ENCODE measurements at places on chromosomes 3 and 15.

DNA sequence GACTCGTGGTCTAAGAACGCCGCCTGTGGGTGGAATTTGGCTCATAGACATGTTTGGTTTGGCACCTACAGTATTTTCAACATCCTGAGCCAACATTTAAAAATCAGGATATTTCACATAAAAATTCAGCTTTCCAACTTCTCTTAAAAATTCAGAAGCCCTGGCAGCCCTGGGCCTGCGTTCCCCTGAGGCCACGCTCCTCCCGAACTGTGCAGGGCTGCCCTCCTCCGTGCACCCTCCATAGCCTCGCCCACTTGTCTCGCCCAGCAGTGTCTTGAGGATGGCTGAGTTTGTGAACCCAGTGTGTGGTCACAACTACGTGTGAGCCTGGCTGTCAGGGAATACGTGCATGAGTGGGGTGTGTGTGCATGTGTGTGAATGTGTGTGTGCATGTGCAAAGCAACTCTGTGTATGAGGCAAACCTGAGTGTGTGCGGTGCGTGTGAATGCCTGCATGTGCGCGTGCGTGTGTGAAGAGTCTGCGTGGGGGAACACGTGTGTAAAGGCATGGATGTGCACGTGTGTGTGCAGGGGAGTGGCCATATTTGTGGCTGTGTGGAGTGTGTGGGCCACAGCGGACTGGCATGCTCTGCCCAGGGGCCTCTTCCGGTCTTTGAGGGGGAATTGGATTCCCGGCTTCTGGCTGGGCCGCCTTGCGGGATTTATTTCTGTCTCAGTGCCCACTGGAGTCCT, 30.9 kb downstream of the PTH1R start:
- no peak for DNase-seq

DNA sequence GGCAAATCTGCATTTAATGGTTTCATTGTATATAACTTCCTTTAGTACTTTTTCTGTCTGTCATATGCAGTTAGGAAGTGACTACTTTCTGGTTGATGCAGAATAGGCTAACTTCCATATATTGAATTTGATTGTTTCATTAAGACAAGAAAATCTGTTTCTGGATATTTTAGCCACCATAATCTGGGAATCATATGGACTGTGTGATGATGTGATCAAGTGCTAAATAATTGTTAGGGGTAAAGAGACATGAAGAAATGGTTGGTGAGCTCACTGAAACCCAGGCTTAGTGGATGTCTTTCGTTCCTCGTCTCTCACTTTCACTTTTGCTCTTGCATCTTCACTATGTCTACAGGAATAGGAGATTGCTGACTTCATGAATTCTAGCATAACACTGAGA, 3.5 kb upstream of the MNS1 start:
- DNase-seq, result no peak

GRCh38 chr3:127000119-127000518, 17.2 kb downstream of the PLXNA1 start:
- DNase-seq, result no peak

DNA sequence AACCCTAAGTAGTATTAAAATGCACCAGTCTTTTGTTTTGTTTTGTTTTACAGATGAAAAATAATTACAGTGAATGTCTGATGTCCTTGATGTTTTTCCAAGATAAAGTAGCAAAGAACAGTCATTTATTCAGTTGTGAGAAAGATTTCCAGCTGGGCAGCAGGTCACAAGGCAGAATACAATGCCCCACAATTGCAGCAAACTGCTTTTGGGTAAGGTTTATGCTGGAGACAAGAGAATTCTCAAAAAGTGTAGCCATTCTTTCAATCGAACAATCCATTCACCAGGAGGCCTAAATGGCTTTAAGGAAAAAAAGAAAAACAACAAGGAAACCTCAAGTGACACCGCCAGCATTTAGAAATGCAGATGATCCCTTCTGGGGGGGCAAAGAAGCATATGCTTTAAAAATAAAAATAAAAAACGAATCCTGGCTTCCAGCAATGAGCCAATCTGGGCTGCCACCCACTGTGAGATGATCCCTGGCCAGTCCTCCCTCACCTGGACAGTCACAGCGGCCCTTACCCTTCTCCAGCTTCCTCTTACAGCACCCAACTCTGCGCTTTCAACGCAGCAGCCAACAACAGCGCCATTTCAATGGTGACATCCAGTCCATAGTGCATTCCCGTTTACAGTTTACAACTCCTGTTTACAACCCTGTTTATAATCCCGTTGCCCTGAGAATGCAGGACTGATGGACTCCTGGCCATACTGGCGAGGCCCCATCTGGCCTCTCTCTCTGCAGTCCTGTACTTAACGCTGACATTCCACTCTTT, 25.7 kb upstream of the WNT5A start:
- DNase-seq, result no peak

GRCh38 chr3:155629556-155629955, 115.3 kb downstream of the PLCH1 start:
- DNase-seq, result no peak

DNA sequence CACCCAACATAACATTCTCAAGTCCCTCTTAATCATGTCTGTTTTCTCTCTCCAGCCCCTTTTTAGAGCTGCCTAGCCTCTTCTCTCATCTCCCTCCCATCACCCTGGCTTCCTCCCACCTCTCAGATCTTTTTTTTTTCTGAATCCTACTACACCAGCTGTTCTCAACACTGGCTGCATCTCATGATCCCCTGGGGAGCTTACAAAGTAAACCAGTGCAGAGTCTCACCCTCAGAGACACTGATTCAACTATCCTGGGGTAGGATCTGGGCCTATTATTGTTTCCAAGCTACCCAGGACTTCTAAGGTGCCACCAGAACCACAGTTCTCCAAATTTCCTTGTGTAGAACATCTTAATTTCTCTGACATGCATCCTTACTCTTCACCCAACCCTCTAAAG, 50.3 kb upstream of the ACAN start:
- DNase-seq, result no peak

DNA sequence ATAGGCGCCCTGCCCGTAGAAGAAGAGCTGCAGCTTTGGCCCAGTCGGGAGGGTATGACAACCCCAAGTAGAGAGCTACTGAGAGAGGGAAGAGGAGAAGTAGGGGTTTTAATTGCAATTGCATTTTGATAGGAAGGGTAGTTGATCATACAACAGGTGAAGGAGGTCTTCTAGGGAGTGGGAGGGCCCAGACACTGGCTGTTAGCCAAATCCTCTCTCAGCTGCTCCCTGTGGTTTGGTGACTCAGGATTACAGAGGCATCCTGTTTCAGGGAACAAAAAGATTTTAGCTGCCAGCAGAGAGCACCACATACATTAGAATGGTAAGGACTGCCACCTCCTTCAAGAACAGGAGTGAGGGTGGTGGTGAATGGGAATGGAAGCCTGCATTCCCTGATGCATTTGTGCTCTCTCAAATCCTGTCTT, 408.9 kb upstream of the THBS1 start:
- peak; percentile 94 for DNase-seq

- DNase-seq, result peak; percentile 75
These were observed 259.2 kb upstream of the CCDC54 start for GRCh38 chr3:107117922-107118536.

GRCh38 chr3:27485866-27486265, 1.7 kb upstream of the SLC4A7 start:
- DNase-seq, result no peak

DNA sequence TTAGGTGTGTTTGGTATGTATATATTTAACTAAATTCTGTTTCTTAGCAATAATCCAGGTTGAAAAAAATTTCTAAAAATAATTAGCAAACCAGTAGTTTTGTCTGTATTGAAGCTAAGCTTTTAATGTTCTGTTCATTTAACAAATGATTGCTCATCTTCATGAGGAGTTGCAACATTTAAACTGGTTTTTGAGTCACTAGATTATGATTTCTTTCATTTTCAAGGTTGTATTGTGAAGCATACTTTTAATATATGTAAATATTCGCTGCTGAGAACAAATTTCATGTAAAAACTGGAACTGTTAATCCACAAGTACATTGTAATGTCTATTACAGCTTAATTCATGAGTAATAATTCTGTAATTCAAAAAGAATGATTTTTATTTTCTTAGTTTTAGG, 192.7 kb downstream of the MBNL1 start:
- DNase-seq, result no peak

GRCh38 chr3:11635680-11636393, 7.9 kb downstream of the VGLL4 start:
- DNase-seq, result no peak

- no peak for DNase-seq
These were observed 19.0 kb downstream of the THBS1 start for GRCh38 chr15:39599871-39600270.

DNA sequence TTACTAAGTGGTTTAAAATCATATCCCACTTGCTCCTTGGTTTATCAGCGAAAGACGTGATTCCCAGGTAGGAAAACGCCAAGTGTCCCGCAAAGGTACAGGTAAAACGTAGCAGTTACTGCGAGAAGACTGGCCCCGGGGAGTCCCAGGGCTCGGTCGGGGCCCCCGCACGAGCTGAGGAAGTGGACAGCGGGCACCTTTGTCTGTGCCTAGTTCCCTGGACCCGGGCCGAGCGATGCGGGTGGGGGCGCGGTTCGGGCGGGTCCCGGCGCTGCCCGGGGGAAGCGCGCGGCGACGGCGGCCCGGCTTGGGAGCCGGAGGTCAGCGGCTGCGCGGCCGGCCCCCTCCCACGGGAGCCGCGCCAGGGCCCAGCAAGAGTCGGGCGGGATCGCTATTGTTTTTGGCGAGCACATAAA, 864 bp upstream of the NEO1 start:
- no peak for DNase-seq

GRCh38 chr3:30142946-30143345, 463.5 kb upstream of the TGFBR2 start:
- no peak for DNase-seq

DNA sequence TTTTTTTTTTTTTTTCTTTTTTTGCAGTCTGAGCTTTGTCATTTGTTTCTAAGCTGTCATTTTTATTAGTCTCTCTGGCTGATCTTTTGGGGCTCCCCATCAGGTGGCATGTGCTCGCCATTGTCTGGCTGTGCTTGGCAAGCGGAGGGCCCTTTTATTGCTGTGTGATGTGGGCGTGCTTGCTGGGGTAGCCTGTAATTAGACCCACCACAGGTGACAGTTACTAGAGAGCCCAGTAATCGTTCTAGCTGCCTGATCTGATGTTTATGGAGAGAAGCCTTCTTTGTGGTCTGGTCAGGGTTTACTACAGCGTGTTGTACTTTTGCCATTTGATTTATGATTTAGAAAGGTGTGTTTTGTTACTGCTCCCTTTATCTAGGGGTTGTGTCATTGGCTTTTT, 179.9 kb downstream of the MCTP2 start:
- DNase-seq, result no peak

DNA sequence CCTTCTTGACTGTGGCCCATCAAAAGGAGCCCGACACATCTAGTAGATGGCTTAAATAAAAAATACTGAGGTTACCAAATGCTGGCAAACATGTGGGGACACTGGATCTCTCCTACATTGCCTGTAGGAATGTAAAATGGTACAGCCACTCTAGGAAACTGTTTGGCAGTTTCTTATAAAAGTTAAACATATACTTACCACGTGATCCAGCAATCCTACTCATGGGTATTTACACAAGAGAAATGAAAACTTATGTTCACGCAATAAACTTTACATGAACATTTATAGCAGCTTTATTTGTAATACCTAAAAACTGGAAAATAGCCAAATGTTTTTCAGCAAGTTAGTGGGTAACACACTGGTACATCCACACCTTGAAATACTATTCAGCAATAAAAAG, 9.1 kb downstream of the ZBTB38 start:
- DNase-seq, result no peak

- no peak for DNase-seq
These were observed 204.9 kb downstream of the STAG1 start for GRCh38 chr3:136547293-136547692.

GRCh38 chr3:71063773-71064290, 519.7 kb downstream of the FOXP1 start:
- DNase-seq, result peak; percentile 67

DNA sequence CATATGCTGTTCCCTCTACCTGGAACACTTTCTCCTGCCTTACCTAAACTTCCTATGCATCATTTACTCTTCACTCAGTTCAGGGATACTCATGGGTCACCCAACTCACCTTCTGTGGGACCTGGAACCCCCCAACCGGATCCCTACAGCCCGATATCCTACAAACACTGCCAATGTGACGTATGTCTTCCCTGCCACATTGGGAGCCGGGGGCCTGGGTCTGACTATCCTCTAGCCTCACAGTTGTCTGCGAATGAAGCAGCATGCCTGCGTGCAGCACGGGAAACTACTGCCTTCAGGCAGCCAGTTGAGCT, 405 bp downstream of the NPRL2 start:
- no peak for DNase-seq

DNA sequence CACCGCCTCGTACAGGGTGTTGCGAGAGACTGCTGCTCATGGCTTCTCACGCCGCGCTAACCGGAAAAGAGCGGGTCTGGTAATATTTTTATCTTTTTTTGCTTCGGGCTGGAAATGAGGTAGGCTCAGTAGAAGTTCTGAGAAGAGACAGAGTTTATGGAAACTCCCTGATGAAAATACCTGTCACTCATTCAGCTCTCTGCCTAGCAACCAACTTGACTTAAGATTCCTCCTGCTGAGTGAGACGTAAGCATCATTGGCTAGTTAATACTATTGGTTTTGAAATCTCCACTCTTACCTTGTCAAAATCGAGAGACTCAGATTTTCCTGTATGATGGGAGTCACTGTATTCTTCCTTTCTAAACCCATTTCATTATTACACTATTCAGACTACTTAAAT, 181.7 kb downstream of the PTPRG start:
- no peak for DNase-seq

- no peak for DNase-seq
These were observed 4.2 kb downstream of the PLCL2 start for GRCh38 chr3:16888785-16889607.

- DNase-seq, result no peak
These were observed 44.6 kb upstream of the BCL6 start for GRCh38 chr3:187789872-187790271.

- DNase-seq, result no peak
These were observed 36.3 kb downstream of the CCNL1 start for GRCh38 chr3:157123621-157124020.

GRCh38 chr3:44992555-44993470, 16.8 kb downstream of the EXOSC7 start:
- no peak for DNase-seq

- DNase-seq, result no peak
These were observed 7.6 kb downstream of the SMAD3 start for GRCh38 chr15:67072958-67073357.

- DNase-seq, result no peak
These were observed 97.2 kb downstream of the CHST2 start for GRCh38 chr3:143216709-143217182.

DNA sequence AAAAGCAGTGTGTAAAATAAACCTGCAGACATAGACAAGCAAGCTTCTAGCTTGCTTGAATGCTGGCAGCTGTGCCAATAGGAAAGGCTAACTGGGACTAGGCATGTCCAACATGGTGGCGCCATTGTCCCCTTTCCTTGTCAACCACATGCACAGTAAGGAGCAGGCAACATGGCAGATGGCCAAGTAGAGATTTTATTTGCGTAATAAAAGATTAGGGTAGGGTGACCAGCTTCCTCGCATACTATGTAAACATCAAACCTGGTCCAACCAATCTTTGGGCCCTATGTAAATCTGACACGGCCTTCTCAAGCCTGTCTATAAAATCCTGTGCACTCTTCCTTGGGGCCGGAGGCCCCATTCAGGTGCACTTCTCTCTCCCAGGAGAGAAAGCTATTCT, 575.4 kb upstream of the GOLIM4 start:
- no peak for DNase-seq
